ENCODE measurements at places on chromosomes 13 and 19. TPM values are rescaled to one million over a fixed set of nuclear protein-coding genes. Genes with fewer than 3 reads are reported as not detected.

The VSIG10L gene
- total RNA-seq, result 1.8 TPM

The RFPL4AL1 gene
- total RNA-seq, result not detected

The SERP2 gene
- total RNA-seq, result 0.31 TPM

The RXFP2 gene
- not detected for total RNA-seq

The ACP7 gene
- not detected for total RNA-seq

The LONP1 gene
- 129 TPM for total RNA-seq

The S1PR4 gene
- total RNA-seq, result 140 TPM

The FUT3 gene
- not detected for total RNA-seq

Data from activated CD8-positive, alpha-beta T cell treated with anti-CD3 and anti-CD28 coated beads, Interleukin-2, amount 10 ng/mL, durations not matched to agents 7 days and 5 days (primary cell).